ENCODE measurements at places on chromosomes 16 and 17.
A peak's percentile ranks its signal among the peaks of the same experiment; 100 is the strongest.

GRCh38 chr17:74888469-74888868 lies 5.0 kb downstream of the FADS6 start:
- DNase-seq, result no peak

DNA sequence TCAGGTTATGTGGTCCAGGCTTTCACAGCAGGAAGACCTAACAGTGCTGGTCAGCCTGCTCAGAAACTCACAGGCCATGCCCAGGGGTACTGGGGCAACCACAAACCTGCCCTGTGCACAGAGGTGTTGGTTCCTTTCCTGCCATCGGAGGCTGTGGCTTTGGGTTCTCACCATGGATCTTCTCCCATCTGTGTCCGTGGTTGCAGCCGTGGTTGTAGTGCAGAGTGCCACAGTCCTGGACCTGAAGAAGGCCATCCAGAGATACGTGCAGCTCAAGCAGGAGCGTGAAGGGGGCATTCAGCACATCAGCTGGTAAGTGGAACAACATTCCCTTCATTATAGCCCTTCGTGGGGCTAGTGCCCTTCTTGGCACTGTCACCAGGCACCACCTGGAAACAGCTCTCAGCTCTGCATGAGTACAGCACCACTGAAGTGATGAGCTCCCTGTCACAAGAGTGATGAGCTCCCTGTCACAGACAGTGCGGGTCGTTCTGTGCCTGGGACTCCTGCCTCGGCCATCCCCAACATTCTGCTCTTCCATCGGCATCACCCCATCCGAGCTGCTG lies 2.0 kb downstream of the SNRNP25 start:
- no peak for DNase-seq

DNA sequence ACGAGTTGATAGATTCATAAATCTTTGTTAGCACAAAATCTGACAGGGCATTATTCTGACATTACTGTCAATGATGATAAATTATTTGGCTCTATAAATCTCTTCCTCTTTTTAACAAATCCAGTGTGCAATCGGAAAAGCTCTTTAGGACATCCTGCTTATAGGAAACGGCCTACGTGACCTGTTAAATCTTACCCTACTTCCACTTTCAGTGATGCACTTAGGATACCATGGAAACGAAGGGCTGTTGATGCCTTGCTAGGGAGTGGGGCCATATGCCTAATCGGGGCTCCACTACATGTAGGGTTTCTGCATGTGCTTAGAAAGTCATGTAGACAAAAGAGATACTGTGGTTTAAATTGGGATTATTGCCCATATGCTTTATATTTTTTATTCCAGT lies 27.2 kb downstream of the ZNF594 start:
- no peak for DNase-seq

DNA sequence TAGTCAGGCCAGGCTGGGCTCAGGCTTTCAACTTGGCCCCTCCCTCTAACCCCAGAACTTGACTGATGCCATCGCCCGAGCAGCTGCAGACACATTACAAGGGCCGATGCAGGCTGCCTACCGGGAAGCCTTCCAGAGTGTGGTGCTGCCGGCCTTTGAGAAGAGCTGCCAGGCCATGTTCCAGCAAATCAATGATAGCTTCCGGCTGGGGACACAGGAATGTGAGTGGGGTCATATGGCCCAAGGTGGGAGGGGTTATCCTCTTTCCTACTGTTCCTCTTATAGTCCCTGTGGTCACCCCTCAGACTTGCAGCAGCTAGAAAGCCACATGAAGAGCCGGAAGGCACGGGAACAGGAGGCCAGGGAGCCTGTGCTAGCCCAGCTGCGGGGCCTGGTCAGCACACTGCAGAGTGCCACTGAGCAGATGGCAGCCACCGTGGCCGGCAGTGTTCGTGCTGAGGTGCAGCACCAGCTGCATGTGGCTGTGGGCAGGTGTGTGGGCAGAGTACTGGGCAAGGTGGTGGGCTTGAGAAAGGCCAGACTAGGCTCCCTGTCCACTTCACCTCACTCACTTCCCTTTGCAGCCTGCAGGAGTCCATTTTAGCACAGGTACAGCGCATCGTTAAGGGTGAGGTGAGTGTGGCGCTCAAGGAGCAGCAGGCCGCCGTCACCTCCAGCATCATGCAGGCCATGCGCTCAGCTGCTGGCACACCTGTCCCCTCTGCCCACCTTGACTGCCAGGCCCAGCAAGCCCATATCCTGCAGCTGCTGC lies 2.1 kb upstream of the NRN1L start:
- DNase-seq, result no peak

GRCh38 chr16:85653290-85653891 lies 35.4 kb downstream of the GINS2 start:
- DNase-seq, result no peak

DNA sequence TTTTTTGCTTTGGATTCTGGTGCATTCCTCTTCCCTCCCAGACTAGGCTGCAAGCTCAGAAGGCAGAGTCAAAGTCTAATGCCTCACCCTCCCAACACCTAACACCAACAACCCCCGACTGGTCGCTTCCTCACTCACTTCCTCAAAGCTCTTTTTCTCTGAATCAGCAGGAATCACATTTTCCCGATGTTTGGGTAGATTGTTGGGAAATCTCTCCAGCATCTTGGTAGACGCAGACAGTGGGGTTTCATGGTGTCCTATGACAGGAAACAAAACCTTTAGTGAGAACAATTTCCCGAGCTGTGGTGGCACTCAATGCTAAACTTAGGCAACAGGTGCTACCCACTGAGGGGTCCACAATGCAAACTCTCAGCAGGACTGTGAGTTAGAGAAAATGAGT lies 39.9 kb upstream of the ICAM2 start:
- DNase-seq, result no peak

DNA sequence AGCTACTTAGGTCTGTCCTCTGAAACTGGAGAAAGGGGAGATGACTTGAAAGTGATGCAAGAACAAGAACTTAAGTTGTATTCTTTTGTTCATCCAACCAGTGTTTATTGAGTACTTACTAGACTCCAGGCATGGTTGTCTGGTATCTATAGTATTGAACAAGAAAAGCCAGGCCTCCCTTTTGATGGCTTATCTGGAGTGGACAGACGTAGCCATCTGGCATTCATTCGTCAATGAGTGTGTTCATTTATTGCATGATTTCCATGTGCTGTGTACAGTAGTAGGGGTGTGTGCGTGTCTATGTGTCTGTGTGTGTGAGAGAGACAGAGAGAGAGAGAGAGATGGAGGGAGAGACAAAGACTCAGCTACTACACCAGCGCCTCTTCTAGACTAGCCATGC lies 9.2 kb downstream of the ABAT start:
- DNase-seq, result no peak

GRCh38 chr17:57025876-57026275 lies 47.9 kb downstream of the SCPEP1 start:
- no peak for DNase-seq

GRCh38 chr17:6487251-6488007 lies 43.2 kb downstream of the PIMREG start:
- DNase-seq, result no peak

DNA sequence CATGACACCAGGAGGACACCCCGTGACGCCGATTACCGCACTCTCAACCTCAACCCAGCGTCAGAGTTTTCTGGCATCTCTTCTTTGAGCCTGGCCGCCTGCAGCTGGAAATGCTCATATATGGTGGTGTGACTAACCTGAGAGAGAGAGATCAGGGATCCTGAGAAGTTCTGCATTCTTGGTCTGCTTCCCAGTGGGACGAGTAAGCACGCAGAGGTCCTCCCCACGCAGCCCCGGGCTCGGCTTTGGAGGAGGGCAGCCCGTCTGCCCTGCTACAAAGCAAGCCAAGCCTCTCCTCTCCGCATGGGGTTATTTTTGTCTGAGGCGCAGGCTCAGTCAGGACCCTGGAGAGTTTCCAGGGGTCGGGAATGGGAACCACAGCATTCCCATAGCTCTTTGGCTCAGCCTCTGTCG lies 16.5 kb downstream of the CRISPLD2 start:
- no peak for DNase-seq

DNA sequence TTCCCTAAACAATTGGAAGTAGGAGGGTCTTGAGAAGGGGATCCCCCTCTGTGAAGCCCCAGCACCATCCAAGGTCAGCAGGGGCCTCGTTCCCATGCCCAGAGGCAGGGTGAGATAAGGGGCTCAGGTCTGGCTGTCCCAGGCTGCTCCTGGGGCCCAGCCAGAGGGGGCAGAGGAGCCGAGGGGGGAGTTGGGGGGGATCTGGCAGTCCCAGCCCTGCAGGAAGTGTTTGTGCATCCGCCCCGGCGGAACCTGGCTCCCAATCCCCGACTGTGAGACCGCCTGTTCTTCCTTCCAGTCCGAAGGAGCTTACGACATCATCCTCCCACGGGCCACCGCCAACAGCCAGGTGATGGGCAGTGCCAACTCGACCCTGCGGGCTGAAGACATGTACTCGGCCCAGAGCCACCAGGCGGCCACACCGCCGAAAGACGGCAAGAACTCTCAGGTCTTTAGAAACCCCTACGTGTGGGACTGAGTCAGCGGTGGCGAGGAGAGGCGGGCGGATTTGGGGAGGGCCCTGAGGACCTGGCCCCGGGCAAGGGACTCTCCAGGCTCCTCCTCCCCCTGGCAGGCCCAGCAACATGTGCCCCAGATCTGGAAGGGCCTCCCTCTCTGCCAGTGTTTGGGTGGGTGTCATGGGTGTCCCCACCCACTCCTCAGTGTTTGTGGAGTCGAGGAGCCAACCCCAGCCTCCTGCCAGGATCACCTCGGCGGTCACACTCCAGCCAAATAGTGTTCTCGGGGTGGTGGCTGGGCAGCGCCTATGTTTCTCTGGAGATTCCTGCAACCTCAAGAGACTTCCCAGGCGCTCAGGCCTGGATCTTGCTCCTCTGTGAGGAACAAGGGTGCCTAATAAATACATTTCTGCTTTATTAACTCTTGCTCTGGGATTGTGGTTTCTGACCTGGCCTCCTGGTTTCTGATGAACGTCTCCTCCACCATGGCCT lies 14.9 kb downstream of the GPRC5C start:
- no peak for DNase-seq

- DNase-seq, result no peak
Observed at GRCh38 chr16:85718153-85718477, 29.4 kb upstream of the GINS2 start.

- DNase-seq, result no peak
Observed at GRCh38 chr16:20916942-20917341, 16.4 kb downstream of the LYRM1 start.

GRCh38 chr17:10392880-10393279 lies 20.1 kb upstream of the MYH13 start:
- no peak for DNase-seq

- DNase-seq, result peak; percentile 24
Observed at GRCh38 chr16:84013787-84014569, 28.6 kb downstream of the SLC38A8 start.

GRCh38 chr17:1360975-1361374 lies 39.0 kb downstream of the YWHAE start:
- DNase-seq, result no peak

- no peak for DNase-seq
Observed at GRCh38 chr17:50265212-50265611, 9.1 kb upstream of the TMEM92 start.

DNA sequence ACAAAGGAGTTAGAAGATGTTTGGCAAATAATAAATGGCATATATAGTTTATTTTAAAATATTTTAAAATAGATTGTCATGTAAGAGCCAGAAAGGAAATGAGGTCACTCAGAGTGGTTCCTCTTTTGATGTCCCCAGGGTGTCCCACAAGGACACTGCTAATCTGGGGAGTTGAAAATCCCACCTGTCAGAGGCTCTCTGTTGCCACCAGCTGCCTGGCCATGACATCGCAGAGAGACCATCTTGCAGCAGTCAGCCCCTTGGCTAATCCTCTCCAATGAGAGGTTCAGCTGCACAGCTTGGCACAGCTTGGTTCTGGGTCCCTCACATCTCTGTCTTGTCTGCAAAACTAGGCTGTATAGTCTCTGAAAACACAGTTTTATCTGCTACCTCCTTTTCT lies 11.0 kb upstream of the RBFOX1 start:
- DNase-seq, result no peak

GRCh38 chr16:64762211-64762610 lies 359.7 kb downstream of the CDH11 start:
- no peak for DNase-seq

- no peak for DNase-seq
Observed at GRCh38 chr17:82961366-82962162, 117.8 kb upstream of the METRNL start.

- peak; percentile 81 for DNase-seq
Observed at GRCh38 chr16:87874639-87875427, 5.5 kb upstream of the SLC7A5 start.

Measured in stimulated activated CD4-positive, alpha-beta T cell treated with anti-CD3 and anti-CD28 coated beads, TNF-alpha, amount 100 ng/mL, for 4 hours (primary cell).